ENCODE measurements at places on chromosomes 2 and 18.

- DNase-seq: no peak
Observed at GRCh38 chr2:79860228-79861058, 347.6 kb downstream of the CTNNA2 start.

DNA sequence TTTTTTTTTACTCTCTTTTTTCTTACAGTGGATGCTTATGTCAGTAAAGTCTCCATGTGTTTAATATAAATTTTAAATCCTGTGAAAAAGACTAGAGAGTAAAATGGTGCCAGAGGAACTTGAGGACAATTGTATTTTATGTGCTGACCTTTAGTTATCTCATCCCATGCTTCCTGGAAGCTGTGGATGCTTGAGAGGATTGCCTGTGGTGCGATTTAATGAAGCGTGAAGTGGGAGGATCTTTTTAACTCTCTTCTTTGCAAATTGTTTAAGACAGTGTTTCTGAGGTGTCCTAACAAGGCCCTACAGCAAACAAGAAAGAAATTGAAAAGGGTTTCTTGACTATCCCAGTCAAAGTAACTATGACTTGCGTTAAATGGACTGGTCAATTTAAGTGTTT lies 84.2 kb downstream of the DTNA start:
- DNase-seq: no peak

DNA sequence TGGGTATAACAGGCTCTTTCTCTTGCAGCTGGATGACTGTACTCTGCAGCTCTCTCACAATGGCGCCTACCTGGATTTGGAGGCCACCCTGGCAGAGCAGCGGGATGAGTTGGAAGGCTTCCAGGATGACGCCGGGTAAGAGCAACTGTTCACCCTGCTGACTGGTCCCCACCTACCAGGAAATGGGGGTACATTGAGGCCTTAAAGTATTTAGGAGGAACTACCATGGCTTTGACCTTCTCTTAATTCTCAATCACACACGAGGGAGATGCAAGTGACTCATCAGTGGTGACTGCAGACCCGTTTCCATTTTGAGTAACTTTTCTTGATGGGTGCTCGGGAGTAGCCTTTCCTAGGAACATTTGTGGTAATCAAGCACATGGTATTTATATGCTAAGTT lies 58.0 kb downstream of the FHOD3 start:
- no peak for DNase-seq

DNA sequence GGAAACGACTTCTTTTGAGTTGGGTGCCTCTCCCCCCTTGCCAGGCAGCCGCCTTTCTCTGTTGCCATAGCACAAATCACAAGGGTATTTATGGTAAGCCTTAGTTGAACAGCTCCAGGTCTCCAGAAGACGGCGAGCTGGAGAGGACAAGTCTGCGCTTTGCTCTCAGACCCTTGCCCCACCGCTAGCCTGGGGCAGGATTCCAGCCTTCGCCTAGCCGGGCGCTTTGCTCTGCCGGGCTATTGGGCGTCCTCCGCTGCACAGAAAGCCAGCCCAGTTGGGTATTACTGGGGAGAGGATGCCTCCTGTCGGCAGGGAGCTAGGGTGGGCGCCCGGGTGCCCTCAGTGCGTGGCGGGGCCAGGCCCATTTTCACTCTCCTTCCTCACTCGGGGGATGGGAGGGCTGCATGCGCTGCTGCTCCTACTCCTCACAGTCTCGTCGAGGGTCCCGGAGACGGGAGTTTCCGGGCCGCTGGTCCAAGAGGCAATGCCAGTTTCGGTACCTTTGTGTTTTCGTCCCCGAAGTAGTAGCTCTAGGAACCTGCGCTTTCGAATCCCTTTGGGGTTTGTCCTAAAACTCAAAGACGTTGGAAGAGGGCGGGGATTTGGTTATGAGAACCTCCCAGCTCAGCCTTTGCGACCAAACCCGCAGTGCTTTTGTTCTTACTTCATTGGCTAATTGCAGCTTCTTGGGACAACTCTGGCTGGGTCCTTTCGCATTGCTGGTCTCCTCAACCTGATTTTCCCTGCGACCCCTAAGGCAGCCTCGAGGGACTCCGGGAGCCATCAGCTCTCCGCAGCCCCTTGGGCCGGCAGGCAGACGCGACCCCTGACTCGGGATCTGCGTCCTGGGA lies 3.6 kb upstream of the DLX2 start:
- no peak for DNase-seq

GRCh38 chr18:23716516-23716915 lies 27.3 kb downstream of the LAMA3 start:
- no peak for DNase-seq

- DNase-seq: no peak
Observed at GRCh38 chr2:96529376-96530143, 7.0 kb upstream of the ARID5A start.

DNA sequence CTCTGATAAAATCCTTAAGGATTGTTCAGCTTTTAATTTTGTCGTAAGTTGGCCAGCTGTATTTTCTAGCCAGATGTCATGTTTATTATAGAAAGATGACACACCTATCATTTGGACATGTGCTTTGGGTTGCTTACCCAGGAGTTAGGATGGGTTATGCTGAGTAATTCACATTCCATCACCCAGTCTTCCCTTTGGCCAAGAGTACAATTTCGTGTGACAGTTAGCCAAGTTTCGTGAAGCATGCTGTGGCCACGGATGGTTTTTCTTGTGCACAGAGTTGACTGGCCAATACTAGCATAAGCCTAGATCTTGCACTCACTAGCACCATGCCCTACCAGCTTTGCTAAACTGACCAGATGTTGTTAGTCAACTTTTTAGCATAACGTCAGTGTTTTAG lies 5.8 kb downstream of the MAPRE3 start:
- no peak for DNase-seq
